ENCODE measurements at places on chromosomes 6 and 20. TPM values are rescaled to one million over a fixed set of nuclear protein-coding genes. Genes with fewer than 3 reads are reported as not detected.

AGER gene
- total RNA-seq: 6.1 TPM

MYH7B gene
- 4.7 TPM for total RNA-seq

SIRPA gene
- total RNA-seq: 72.8 TPM

MRPL2 gene
- 42.3 TPM for total RNA-seq

MUC21 gene
- total RNA-seq: not detected

XKR7 gene
- total RNA-seq: not detected

MATN4 gene
- total RNA-seq: 0.21 TPM

VIP gene
- total RNA-seq: not detected

OR2J3 gene
- total RNA-seq: not detected
